ENCODE measurements at places on chromosomes 11 and 22.

- no peak for DNase-seq
Observed at GRCh38 chr11:94112206-94112953, 16.3 kb upstream of the PANX1 start.

- DNase-seq, result no peak
Observed at GRCh38 chr22:25064894-25065560, 112.5 kb downstream of the KIAA1671 start.

GRCh38 chr11:131404010-131404409 is 33.6 kb downstream of the NTM start:
- no peak for DNase-seq

- DNase-seq, result no peak
Observed at GRCh38 chr11:86063536-86063935, 5.3 kb downstream of the PICALM start.

- DNase-seq, result no peak
Observed at GRCh38 chr11:76512851-76513653, 68.2 kb downstream of the EMSY start.

- no peak for DNase-seq
Observed at GRCh38 chr11:105720096-105720495, 110.2 kb downstream of the GRIA4 start.

GRCh38 chr11:87662287-87662686 is 513.0 kb downstream of the RAB38 start:
- no peak for DNase-seq

- no peak for DNase-seq
Observed at GRCh38 chr22:47681411-47682165, 919.1 kb downstream of the TBC1D22A start.

DNA sequence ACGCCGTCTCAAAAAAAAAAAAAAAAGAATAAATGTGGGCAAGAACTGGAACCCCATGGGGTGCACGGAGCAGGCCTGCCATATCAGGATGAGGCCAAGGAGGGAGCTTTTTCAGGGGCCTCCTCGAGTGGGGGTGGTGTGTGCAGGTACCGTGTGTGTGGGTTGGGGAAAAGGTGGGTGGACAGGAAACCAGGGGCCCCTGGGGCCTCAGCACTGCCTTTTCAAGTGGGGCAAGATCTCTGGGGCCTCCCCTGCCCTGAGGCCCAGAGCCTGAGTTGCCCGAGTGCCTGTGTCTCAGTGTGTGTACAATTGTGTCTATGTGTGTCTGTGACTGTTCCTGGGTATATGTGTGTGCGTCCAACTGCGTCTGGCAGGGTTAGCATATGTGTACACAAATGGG is 23.8 kb downstream of the TEF start:
- no peak for DNase-seq

- DNase-seq, result no peak
Observed at GRCh38 chr11:102924851-102925380, 30.6 kb downstream of the MMP13 start.

- DNase-seq, result no peak
Observed at GRCh38 chr22:27370987-27371386, 430.6 kb downstream of the MN1 start.

GRCh38 chr11:133081020-133081419 is 451.3 kb downstream of the OPCML start:
- no peak for DNase-seq

DNA sequence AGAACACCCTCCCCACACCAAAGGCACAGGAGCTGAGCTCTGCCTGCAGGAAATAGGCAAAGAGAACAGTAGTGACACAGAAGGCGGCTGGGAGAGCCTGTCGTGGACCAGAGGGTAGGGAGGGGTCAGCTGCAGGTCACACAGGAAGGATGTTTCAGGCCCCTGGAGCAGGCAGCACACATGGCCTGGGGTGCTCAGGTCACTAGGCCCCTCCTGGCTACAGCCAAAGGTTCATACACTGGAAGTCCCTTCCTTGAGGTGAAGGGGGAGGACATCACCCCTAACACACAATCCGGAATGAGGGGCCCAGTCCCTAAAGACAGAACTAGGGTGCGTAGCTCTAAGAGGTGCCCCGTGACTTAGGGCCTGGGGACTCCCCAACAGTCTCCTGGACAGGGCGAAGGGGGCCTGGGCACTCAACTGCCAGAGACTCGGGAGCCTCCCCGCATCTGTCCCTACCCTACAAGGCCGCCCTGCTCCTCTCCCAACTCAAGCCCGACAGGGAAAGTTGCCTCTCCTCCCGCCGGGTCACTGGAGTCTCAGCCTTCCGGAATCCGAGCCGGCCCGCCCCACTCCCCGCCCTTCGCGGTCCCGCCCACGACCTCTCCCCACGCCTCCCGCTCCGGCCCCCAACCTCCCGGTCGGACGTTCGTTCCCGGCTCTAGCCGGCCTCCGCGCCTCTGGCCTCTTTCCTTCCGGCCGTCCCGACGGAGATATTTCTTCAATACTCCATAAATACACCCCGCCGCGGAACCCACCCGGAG is at the start of gene CYB5R2:
Gene CYB5R2 (minus strand): TSS at position 541 of the 764 bp plus-strand sequence. CDS start 675 bp downstream, outside the sequence.
- no peak for DNase-seq

DNA sequence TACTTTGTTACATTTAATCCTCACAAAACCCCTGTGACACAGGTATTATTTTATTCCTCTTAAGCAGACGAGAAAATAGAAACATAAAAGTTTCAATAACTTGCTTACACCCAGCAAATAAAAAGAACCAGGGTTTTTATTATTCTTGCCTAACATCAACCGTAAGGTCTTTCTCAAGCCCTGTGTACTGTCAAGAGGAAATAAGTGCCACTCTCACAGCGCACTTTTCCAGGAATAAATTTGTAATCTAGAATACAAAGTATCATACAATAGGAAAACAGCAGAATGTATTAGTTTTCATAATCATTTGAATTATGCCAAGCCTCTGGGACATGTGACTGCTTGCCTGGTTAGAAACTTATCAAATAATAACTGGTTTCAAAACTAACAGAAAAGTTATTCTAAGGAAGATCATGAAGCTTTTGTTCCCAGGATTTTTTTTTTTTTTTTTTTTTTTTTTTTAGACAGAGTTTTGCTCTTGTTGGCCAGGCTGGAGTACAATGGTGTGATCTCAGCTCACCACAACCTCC is 7.4 kb downstream of the CCDC34 start:
- no peak for DNase-seq

DNA sequence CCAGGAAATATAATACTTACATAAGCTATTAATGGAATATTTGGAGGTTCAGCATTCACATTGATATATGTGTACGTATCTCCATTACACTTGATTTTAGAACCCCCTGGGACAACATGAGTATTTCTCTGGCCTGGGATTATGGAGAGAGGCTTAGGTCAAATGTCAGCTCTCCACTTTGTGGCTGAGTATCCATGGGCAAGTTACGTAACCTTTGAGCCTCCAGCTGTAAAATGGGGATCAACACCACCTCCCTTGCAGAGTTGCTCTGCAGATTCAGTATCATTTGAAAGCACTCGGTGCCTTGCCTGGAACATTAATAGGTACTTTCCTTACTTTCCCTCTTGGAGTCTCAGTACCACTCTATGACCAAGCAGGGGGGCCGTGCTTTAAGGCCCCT is 33.2 kb downstream of the C22orf31 start:
- DNase-seq, result no peak
